Activated naive CD8-positive, alpha-beta T cell treated with anti-CD3 and anti-CD28 coated beads, Interleukin-2, amount 50 U/mL, for 16 hours (primary cell): ENCODE measurements at places on chromosomes 13 and 19.
A peak's percentile ranks its signal among the peaks of the same experiment; 100 is the strongest.

DNA sequence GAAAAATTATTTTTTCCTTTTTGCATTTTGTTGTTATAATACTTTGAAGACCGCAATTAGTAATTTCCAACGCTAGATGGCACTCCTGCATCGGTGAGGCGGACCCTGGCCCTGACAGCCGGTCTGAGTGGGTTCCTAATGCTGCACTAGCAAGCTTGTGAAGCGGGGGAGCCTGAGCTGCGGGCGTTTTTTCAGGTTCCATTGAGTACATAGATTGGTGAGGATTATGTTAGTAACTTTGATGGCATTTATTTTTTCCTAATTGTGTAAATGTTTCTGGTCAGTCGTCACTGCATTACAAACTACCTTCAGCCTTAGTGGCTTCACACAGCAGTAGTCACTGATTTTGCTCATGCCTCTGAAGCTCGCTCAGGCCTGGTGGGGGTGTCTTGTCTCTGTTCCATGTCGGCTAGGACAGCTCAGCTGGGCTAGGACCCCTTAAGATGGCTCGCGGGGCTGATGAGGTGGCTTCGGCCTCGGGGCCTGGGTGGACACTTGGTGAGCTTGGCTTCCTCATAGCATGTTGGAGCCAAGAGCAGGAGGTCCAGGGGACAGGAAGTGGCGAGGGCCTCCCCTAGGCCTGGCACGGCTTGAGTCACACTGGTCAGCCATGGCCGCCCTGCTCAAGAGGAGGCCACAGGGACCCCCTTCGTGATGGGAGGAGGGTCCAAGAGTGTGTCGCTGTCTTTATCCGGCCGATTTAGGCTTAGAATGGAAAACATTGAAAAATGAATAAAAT, 25.0 kb downstream of the ERCC5 start:
- DNase-seq: peak; percentile 7

DNA sequence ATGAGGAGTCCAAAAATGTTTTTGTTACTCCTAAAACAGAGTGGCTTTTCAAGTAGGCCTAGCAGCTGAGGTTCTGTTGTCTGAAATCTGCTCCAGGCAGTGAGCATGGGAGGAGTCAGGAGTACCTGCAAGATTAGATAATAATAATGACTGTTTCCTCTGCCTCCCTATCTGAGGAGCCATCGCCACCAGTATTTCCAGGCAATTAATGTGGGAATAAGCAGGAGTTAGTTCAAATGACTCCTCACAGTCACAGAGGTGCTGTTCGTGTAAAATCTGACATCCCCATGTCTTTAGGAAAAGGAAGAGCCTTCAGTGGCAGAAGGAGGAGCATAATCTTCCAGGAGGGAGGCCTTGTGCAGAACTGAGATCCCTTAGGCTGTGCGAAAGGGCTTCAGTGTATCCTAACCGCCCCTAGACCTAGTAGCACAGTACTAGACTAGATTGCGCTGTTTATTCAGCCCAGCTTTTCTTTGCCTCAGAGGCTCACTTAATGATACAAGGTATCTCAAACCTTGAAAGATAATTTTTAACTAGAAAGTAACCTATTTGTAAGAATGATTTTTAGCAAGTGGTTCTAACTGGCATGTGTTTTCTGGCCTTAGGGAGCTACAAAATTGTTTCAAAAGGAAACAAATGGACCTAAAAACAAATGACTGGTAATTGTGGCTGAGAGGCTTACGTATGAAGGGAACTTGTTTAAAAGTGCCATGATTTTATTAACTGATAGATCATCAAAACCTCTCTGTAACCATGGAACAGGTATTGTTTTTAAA, 49.0 kb downstream of the FREM2 start:
- DNase-seq: no peak

- DNase-seq: no peak
Measured at GRCh38 chr13:53873558-53873957, 844.9 kb downstream of the OLFM4 start.

- DNase-seq: no peak
Measured at GRCh38 chr19:17641846-17642245, 46.3 kb downstream of the UNC13A start.

DNA sequence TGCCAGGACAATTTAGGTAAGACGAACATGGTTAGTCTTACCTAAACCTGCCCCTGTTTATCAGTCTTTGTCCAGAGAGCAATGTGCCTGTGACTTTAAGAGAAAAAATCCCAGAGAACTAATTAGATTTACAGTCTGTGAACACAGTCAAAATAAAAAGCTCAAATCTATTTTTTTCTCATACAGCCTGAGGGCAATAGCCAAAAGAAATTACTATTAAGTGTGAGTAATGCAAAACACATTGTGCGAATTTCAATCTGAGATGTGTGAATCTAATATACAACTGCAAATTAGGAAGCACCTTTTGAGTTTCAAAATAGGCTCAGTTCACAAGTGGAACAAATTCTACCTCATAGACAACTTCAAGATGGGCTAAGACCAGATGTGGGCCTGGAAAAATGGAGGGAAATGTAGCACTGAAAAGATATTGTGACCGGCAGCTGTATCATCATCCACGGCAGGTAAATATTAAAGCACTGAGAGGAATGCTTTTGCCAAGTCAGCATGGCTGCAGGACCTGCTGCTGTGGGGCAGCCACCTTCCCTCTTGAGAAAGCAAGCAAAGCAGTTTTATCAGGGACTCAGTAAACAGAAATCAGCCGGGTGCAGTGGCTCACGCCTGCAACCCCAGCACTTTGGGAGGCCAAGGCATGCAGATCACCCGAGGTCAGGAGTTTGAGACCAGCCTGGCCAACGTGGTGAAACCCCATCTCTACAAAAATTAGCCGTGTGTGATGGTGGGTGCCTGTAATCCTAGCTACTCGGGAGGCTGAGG, 114.8 kb downstream of the KATNAL1 start:
- DNase-seq: no peak

- DNase-seq: no peak
Measured at GRCh38 chr19:32627714-32628270, 46.8 kb downstream of the PDCD5 start.

DNA sequence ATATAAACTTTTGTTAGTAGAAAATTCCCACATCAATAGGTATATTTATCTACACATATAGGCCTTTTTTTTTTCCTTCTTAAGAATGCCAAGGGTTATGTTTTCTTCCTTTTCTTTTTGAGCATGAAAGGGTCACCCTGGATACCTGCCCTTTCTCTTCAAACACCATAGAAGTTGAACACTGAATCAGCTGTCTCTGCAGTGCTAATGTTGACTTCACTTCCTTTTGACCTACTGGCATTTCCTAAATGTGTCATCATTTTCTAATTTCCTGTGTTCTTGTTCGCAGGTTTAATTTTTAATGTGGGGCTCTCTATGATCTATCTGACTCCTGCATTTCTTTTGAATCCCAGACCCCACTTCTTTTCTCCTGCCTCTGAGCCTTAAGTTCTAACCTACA, 532.0 kb downstream of the GPC6 start:
- DNase-seq: no peak

DNA sequence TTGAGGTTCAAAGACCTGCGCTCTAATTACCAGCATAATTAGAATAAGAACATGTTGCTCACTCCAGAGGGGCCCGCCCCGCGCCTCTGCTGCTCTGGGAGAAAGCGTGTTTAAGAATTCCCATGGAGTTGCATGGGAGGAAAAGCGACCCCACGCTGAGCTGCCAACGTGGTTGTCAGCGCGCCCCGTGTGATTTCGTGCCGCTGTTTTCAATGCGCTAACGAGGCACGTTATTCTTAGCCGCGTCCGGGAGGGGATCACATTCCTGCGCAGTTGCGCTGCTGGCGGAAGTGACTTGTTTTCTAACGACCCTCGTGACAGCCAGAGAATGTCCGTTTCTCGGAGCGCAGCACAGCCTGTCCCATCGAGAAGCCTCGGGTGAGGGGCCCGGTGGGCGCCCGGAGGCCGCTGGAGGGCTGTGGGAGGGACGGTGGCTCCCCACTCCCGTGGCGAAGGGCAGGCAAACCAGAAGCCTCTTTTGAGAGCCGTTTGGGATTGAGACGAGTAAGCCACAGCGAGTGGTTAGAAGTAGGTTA, 173.8 kb upstream of the SOX1 start:
- DNase-seq: no peak

- DNase-seq: no peak
Measured at GRCh38 chr13:48405875-48406274, 7.0 kb downstream of the LPAR6 start.

DNA sequence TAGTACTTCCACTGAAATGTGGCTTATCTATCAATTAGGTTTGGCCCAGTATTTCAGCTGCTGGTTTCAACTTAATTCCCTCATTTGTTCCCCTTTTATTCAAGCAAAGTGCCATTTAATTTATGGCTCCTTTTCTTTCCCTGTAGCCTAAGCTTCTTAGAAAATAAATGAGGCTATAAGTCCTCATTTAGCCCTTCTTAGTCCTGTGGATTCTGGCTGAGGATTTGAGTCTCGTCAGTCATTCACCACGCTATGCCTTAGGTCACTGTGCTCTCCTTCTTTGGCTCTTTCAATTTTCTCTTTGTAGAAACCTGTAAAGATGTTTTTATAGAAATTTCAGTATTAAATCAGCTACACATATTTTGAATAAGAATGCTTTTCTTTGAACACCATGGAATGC, 579.1 kb downstream of the GPC6 start:
- no peak for DNase-seq

DNA sequence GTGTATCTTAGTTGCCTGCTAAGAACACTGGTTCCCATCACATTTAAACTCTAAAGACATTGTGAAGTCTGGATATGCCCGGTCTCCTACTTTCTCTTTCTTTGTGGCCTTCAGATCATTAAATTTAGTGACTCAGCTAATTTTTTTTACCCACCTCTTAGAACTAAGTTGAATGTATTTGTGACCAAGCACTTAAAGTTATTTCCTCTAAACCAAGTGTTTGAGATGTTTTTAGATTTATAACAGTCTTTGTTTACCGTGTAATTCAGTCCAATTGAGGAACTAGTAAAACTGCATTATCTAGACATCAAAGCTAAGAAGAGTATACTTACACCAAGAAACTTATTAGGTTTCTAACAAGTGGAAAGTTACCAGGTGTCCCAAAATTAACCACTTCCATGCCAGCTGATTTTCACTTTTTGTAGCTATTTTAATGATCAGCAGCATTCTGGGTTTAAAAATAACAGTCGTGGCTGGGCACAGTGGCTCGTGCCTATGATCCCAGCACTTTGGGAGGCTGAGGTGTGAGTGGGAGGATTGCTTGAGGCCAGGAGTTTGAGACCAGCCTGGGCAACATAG, 53.1 kb downstream of the ARHGAP35 start:
- DNase-seq: no peak

GRCh38 chr13:27006519-27007161, 165.0 kb downstream of the USP12 start:
- DNase-seq: no peak

GRCh38 chr13:33545492-33545891, 259.9 kb upstream of the STARD13 start:
- no peak for DNase-seq

DNA sequence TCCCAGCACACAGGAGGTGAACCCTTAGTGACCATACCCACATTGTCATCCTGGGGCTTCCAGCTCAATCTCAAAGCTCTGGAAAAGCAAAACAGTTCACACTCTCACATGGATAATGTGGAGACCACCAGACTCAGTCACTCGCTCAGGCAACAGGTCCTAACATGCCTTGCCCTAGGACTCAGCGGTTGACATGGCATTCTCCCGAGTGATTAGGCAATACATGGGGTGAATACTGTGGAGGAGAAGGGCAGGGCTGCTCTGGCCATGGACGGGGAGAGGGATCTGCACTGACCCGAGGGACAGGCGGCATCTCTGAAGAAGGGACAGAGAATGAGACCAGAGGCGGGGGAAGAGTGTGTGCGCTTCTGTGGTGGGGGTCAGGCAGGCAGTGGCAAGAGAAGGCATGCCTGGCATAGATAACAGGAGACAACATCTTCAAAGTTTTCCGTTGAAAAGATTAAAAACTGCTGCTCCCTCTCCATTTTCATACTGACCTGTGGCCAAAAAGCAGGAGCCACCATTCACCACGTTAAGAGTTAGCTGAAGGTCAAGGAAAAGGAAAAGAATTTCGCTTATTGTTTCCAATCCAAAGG, 44.5 kb upstream of the EPHX3 start:
- no peak for DNase-seq

- DNase-seq: no peak
Measured at GRCh38 chr19:14271840-14272239, 65.9 kb upstream of the ADGRL1 start.

DNA sequence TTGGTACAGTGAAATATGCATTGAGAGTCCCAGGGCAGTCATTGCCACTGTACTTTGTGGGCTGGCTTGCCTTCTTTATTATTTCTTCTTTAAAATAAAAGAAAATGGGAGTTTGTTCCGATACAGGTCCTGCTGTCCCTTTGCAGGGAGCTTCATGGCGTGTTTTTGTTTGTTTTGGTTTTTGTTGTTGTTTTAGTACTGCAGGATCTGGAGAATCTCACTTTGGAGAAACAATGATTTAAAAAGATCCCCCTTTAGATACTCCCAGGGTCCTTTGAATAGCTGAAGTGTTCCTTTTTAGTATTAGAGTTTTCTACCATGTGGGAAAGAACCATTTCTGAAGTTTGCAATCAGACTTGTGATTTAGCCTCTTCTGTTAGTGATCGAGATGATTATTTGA, 11.1 kb downstream of the CHAF1A start:
- DNase-seq: no peak

GRCh38 chr13:30255696-30256095, 51.7 kb downstream of the KATNAL1 start:
- no peak for DNase-seq

- DNase-seq: no peak
Measured at GRCh38 chr13:68057836-68058235, 827.7 kb upstream of the PCDH9 start.

DNA sequence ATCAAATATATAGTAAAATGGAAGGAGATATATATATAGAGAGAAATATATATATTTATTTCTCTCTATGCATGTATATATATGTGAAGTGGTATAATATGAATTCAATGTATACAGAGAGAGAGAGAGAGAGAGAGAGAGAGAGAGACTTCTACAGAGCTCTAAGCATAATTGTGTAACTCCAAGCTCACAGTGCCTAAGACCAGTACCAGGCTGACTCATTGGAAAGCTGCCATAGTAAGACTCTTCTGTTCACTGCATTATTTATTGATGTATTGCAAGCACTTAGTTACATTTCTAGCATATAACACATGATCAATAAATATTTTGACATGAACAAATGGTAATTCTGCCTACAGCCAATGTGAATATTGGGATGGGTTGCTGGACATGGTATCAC, 1734.7 kb downstream of the SLITRK1 start:
- no peak for DNase-seq

DNA sequence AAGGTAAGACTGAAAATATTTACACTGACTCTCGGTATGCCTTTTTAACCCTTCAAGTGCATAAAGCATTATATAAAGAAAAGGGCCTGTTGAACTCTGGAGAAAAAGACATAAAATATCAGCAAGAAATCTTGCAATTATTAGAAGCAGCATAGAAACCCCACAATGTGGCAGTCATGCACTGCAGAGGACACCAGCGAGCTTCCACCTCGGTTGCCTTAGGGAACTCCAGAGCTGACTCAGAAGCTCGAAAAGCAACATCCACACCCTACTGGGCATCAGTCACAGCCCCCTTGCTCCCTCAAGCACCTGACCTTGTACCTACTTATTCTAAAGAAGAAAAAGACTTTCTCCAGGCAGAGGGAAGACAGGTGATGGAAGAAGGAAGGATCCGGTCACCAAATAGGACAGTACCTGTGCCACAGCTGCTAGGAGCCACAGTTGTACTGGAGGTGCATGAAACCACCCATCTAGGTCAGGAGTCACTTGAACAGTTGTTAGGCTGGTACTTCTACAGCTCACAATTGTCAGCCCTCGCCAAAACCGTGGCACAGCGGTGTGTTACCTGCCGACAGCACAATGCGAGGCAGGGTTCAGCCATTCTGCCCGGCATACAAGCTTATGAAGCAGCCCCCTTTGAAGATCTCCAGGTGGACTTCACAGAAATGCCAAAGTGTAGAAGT, 2.9 kb downstream of the ZNF816 start:
- DNase-seq: no peak
